ENCODE measurements at places on chromosomes 6 and 20. TPM values are rescaled to one million over a fixed set of nuclear protein-coding genes. Genes with fewer than 3 reads are reported as not detected.

The TAB2 gene
- 138 TPM for total RNA-seq

The BPIFB2 gene
- not detected for total RNA-seq

The GNL1 gene
- 64.0 TPM for total RNA-seq

The ENPP4 gene
- 7.1 TPM for total RNA-seq

The KHDC1 gene
- total RNA-seq: 12.5 TPM

The CALHM5 gene
- total RNA-seq: not detected

The BCAS1 gene
- total RNA-seq: 0.14 TPM

The HCRTR2 gene
- not detected for total RNA-seq

The KCNQ5 gene
- total RNA-seq: 7.8 TPM

The SYTL3 gene
- total RNA-seq: 106 TPM

The ULBP3 gene
- total RNA-seq: 1.4 TPM

The SLC16A10 gene
- 2.4 TPM for total RNA-seq

The APMAP gene
- total RNA-seq: 56.0 TPM

The OPRM1 gene
- not detected for total RNA-seq

The SLC4A11 gene
- 6.0 TPM for total RNA-seq

The PLA2G7 gene
- total RNA-seq: not detected

The HLA-DPB1 gene
- total RNA-seq: 113 TPM

The DSP gene
- 0.09 TPM for total RNA-seq

The C20orf202 gene
- total RNA-seq: not detected

The BACH2 gene
- total RNA-seq: 22.6 TPM

The LY6G6C gene
- not detected for total RNA-seq

The MAS1 gene
- total RNA-seq: not detected

The ALDH8A1 gene
- 0.84 TPM for total RNA-seq

The SAMD10 gene
- total RNA-seq: 26.0 TPM

The HRH3 gene
- total RNA-seq: not detected

The GATA5 gene
- not detected for total RNA-seq

The SLC24A3 gene
- not detected for total RNA-seq

The TRIM40 gene
- not detected for total RNA-seq

The OR12D2 gene
- not detected for total RNA-seq

The MYBL2 gene
- total RNA-seq: 118 TPM

The ADTRP gene
- 0.47 TPM for total RNA-seq

The DEFB124 gene
- total RNA-seq: not detected

The GHRH gene
- not detected for total RNA-seq

The ZNF184 gene
- 12.9 TPM for total RNA-seq

The FAM50B gene
- 10.6 TPM for total RNA-seq

The SIRPG gene
- total RNA-seq: 93.8 TPM

The LPIN3 gene
- total RNA-seq: 1.5 TPM

The QRSL1 gene
- total RNA-seq: 16.3 TPM

The SMIM28 gene
- not detected for total RNA-seq

The CEP57L1 gene
- total RNA-seq: 23.9 TPM

The CFAP206 gene
- not detected for total RNA-seq

The TAGAP gene
- 44.8 TPM for total RNA-seq

The KPNA5 gene
- total RNA-seq: 7.3 TPM

The ADISSP gene
- 32.5 TPM for total RNA-seq
